Fibroblast of skin of left quadriceps (primary cell): ENCODE measurements at places on chromosomes 5 and 9.

GRCh38 chr5:172870291-172870714 is 36.3 kb downstream of the ERGIC1 start:
- peak; percentile 65 for DNase-seq

DNA sequence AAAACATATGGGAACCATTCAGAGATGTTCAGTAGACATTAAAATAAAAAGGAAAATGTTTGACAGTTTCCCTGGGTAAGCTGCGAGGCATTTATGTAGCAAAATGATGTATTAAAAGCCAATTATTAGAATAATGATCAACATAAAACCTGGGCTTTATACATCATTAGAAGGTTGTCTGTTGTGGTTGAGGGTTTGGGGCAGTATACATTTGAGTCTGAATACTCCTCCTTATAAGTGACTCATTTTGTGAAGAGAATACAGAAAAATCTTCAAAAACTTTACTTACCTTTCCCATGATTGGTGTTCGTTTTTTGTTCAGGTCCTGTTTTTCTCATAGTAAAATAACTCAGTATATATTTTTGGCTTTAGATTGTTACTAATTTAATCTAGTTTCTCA is 119.5 kb downstream of the ZCCHC7 start:
- no peak for DNase-seq

DNA sequence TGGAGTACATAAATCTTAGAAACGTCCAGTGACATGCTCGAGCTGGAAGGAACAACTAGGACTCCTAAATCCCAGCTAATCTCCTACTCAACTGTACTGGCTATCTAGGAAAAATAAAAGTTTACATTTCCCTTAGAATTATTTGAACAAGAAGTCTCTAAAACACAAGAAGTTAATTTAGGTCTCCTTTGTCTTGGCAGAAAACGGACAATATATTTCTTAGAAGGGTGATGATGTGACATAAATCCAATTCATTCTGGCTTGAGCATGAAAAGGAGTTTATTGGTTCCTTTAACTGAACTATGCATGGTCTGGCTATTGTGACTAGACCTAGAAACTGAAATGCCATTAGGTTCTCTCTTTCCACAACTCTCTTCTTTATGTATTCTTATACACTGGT is 1242.2 kb upstream of the DMAC1 start:
- no peak for DNase-seq

DNA sequence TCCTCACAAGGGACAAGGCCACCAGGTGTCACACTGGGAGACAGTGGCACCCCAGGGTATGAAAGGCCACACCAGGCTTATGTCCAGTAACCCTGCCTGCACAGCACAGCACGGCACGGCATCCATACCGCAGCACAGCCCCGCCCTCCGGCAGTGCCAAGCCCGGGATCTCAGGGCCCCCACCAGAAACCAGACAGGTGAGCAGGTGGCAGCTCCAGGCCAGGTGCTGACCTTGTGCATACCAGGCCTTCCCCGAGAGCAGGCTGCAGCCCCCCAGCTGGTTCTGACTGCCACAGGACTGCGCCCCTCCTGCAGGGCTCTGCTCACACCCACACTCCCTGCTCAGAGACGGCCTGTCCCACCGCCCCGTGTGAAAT is 56.5 kb downstream of the ADAMTS2 start:
- DNase-seq = no peak

DNA sequence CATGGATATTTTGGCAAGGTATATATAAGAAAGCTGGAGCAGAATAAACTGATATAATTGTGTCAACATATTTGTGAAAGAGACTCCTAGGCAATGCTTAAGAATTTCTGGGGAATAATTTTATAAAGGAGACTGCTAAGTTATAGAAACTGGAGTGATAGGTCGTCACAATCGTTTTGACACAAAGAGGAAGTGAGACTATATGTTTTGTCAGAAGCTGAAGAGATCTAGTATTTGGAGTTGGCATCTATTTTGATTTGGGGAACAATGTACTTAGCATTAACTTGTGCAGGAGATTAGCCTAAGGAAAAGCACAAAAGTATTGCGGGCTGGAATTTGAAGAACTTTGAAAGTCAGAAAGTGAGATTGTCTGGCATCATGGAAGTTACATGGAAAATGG is 582.5 kb downstream of the TAF11L14 start:
- DNase-seq = no peak

DNA sequence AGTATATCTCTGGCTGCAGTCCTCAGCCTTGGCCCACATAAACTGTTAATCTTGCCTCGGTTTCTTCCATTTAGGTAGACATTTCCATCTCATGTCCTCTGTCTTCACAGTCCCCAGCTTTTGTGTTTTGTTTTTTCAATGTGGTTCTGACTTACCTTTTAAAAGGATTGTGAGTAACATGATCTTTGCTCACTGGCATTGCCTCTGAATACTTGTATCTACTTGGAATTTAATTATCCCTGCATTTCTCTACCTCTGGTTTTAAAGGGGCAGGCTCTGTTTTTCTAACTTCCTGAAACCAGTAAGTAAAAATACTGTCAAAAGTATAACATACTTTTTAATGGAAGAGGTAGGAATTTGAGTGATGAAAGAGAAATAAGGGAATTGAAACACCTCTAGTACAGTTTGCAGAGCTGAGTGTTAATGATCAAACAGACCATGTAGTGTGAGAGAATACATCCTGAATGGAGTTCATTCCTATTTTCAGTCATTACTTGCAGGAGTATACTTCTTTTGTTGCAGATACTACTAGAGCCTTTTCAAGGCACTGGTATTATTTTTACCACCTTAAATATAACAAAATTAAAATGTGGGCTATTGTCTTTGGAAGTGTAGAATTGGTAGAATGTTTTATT is 62.6 kb downstream of the MTREX start:
- DNase-seq = no peak

GRCh38 chr5:10507575-10508096 is 56.2 kb upstream of the ANKRD33B start:
- no peak for DNase-seq

GRCh38 chr5:154783774-154784460 is 28.7 kb downstream of the LARP1 start:
- DNase-seq = no peak

GRCh38 chr5:170896779-170897178 is 35.0 kb downstream of the RANBP17 start:
- no peak for DNase-seq

DNA sequence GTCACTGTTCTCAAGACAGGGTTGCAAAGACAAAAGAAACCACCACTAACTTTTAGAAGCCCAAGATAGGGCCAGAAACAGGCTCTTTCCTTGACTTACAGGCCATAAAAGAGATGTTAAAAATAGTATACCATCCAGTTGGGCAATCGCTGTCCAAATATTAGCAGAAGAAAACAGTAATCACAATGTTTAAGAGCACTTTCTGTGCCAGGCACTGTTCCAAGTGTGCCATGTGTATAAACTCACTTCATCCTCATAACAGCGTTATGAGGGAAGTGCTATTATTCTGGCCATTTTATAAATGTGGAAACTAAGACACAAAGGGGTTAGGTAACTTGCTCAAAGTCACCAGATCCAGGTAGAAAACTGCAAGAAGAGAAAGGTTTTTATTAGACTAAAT is 111.7 kb downstream of the KCNN2 start:
- DNase-seq = no peak

GRCh38 chr9:114518599-114519022 is 13.3 kb upstream of the WHRN start:
- DNase-seq = no peak

DNA sequence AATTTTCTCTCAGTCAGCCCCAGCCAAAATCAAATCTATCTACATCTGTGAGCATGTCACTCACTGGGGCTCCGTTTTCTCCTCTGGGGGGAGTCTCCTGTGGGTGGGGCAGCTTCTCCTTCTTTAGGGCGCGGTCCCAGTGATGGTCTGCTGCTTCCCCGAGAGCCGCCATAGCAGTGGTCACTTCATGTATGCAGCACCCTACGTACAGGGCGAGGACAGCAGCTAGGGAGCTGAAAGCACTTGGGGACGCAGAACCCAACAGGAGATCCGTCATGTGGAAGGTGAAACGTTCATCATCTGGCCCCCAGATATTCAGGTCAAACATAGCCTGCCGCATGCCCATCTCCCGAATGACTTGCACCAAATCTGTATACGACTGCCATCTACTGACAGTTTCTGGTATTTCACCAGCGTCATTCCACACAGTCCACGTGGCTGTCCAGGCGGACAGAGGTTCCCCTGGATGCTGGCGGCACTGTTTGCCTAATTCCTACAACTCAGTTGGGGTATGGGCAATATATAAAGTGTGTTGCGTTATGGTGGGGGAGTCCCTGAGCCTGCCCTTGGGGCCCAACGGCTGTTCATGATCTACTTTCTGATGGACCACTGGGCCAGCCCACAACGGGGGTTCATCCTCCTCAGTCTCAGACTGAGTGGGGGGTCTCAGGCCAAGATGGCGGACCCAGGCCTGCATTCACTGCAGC is 795.0 kb downstream of the EFNA5 start:
- no peak for DNase-seq

- no peak for DNase-seq
Measured at GRCh38 chr9:10000669-10001068, 612.1 kb downstream of the PTPRD start.

DNA sequence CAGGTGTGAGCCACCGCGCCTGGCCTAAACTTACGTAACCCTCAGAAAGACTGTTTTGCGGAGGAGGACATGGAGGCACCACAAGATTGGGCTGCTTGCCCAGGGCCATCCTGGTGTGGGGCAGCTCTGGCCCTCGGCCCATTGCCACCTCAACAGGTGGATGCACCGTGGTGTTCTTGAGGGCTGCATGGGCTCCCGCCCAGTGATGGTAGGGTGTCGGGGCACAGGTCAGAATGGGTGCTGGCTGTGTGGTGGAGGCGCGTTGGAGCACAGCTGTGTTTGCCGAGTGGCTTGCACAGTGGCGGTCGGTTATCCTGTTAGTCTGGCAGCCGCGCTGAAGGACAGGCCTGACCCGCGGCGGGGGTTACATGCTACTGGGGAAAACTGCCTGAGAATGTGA is 196.9 kb downstream of the CACNA1B start:
- DNase-seq = no peak

DNA sequence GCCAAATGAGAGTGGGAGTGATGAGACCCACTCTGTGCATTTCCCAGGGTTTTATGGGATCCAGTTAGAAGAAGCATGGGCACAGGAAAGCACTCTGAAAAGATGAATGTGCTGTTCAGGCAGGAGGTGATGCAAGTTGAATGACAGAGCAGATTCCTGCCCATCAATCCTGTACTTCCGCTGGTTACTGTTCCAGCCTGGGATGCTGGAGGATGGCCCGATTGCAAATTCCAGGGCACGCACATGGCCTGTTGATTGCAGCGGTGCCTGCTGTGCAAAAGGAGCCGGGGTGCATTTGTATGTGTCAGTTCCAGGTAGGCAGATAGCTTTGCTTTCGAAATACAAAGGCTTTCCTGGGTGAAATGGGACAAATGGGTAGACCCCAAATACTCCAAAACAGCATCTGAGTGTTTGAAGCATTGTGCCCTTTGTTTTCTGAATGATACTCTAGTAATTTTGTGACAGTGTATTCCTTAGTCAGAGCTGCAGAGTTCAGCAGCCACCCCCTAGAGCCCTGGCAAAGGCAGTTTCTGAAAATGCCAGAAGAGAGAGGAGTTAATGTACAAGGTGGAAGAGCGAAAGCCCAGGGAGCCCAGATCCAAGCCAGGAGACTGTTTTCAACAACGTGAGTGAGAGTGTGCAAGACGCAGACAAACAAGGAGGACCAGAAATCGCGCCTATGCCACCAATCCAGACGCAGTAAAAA is 454.2 kb upstream of the CLINT1 start:
- DNase-seq = no peak

DNA sequence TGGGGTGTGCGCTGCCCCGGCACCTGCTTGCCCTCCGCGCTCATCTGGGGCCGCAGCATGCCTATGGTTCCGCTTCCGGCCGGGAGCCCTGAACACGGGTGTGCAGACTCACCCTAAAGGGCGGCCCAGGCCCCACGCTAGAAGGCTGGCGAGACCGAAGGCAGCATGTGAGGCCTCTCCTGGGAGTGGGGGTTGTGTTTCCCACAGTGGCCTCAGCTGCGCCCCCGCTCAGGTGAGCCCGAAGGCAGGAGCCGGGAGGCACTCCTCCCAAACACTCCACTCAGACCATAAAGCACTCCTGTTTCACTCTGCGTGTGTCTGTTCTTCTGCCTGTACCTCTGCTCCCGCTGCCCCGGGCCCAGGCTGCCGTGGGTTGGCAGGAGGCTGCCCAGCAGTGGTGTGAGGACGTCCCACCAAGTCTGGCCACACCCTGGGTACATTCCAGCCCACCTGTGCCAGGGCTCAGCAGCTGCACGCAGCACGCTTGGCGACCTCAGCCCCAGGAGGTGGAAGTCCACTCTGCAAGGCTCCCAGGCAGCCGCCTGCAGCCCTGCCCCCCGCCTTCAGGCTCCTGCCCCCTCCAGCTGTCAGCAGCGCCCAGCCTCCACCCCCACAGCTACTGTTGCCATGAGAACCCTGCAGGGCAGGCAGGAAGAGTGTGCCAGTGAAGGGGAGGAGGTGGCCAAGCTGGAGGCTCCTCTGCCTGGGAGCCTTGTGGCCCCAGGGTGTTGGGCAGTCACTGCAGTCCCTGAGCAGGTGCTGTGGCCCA is 1.2 kb upstream of the AJM1 start:
- DNase-seq = no peak

GRCh38 chr9:112896131-112896530 is 5.5 kb upstream of the SLC46A2 start:
- DNase-seq = no peak

DNA sequence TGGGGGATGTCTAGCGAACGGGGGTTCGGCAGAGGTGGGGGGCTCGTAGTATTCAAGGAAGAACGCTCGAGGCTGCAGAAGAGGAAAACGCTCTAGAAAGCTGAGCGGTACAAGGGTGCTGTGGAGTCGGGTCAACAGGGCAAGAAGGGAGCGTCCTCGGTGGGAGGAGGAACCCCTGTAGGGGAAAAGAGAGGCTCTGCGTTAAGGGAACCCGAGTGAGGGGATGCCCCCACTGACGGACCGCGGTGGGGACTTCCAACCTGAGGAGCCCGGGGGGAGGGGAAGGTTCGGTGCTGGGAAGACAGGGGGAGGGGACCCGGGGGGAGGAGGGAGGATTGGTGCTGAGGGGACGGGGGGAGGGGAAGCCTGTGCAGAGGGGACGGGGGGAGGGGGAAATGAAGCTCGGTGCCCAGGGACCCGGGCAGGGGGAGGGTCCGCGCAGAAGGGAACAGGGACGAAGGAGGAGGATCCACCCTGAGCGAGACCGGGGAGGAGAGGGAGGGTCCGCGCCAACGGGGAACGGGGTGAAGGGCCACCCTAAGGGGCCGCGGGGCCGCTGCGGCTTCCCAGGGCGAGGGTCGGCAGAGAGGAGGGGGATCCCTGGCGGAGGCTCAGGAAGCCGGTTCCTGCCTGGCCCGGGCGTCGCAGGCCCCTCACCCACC is 621 bp downstream of the NR6A1 start:
- no peak for DNase-seq

GRCh38 chr5:88377705-88378656 is 109.3 kb upstream of the TMEM161B start:
- DNase-seq = no peak

DNA sequence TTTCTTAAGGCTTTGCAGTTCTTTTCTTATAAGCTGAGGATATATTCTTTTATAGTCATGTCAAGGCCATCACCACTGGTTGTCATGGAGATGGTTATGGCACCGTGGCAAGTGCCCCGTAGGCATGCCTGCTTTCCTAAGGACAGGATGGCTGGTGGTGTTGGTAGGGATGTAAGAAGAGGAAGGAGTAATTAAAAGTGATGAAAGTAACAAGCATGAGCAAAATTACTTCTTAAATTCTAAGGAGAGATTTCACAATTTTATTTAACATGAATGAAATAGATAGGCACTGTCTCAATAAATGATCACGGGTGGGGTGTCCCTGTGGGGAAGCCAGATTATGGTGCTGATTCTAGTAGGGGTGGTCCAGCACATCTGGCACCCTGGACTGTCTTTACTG is 290.2 kb upstream of the KLF4 start:
- no peak for DNase-seq
